ENCODE measurements at places on chromosomes 6 and 20.
A peak's percentile ranks its signal among the peaks of the same experiment; 100 is the strongest.

GRCh38 chr20:3751675-3752385 is 15.7 kb downstream of the ADISSP start:
- DNase-seq: no peak

GRCh38 chr6:154258064-154258757 is 98.4 kb downstream of the IPCEF1 start:
- no peak for DNase-seq

DNA sequence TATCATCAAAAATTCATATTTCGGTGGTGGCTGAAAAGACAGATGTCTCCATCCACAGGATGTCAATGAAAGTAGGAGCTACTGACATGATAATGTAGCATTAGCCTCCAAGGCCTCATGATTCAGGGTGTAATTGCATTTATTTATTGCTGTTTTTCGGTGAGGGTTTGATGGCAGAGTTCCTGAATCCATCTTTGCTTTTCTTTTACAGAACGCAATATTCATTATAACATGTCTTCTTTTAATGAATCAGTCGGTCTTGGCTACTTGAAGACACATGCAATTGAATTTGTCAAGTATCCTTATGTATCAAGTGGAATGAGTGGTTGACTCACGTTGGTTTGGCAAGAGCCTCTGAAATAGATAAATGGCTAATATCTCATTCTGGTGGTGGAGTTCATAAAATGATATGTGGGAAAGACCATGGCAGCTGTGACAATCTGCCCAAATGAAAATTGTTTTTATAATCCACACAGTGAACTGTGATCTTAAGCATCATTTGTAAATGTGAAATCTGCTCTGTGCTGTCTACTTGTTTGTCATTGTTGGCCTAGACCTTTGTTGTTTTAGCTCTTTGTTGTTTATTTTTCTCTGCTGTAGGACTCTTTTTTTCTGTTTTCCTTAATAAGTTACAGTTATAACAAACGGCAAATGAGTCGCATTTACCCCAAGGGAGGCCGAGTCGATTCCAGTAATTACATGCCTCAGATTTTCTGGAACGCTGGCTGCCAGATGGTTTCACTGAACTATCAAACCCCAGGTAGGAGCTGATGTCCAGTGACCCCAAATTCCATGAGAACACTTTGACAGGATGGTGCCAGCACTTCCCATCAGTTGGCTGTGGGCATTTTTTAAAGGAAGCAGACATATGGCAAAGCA is 105.7 kb upstream of the LAMP5 start:
- DNase-seq: peak; percentile 34

GRCh38 chr20:25991051-25991755 is 294.6 kb upstream of the ZNF337 start:
- DNase-seq: no peak

DNA sequence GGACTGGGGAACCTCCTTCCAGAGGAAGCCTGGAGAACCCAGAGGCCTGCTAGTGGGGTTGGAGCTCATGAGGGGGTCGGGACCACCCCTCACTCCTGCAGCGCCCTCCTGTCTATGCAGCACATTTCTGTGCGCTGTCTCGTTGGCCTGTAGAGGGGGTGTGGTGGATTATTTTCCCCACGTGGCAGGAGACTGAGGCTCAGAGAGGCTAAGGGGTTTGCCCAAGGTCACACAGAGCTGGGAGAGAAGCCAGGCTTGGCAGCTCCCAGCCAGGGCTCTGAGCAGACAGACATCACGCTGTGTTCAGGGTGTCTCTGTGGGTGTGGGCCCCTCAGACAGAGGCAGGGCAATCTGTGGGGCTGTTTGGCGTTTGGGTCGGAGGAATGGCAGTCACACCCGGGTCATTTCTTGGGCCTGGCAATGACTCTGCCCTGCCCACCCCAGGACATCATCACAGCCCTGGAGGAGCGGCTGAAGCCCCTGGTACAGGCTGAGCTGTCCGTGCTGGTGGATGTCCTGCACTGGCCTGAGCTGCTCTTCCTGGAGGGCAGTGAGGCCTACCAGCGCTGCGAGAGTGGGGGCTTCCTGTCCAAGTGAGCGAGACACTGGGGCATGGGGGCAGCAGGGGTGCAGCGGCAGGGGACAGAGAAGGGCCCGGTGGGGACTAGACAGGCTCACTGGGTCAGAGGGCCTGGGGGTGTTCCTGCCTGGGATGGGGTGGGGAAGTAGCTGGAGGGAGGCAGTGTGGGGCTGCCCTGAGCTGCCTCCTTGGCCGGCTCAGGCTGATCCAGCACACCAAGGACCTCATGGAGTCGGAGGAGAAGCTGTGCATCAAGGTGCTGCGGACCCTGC is 27.7 kb downstream of the UQCC2 start:
- no peak for DNase-seq

- DNase-seq: no peak
These were observed 28.0 kb upstream of the SYNJ2 start for GRCh38 chr6:157953580-157954091.

GRCh38 chr20:61662226-61662967 is 403.3 kb downstream of the TAF4 start:
- DNase-seq: no peak

GRCh38 chr6:80105972-80106417 is 476 bp upstream of the BCKDHB start:
- no peak for DNase-seq

GRCh38 chr20:35600176-35600992 is 15.2 kb upstream of the SPAG4 start:
- no peak for DNase-seq

DNA sequence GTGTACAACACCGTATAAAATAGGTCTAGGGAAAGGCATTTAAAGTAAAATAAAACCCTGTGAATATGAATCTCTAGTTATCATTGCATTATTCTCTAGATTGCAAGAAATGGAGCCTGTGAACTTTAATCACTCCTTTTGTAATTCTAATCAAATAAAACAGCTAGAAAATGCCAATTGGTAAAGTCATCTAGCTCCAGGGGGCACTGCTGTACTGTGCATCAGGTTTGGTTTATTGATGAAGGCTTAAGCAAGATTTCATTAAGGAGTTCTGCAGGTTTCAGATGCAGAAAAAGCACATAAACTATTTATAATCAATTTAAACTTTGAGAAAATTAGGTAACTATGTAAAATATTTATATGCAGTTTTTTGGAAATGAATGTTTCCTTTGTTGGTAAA is 645.0 kb downstream of the PHF3 start:
- no peak for DNase-seq

GRCh38 chr6:37242429-37243052 is 15.0 kb upstream of the TBC1D22B start:
- DNase-seq: peak; percentile 97

DNA sequence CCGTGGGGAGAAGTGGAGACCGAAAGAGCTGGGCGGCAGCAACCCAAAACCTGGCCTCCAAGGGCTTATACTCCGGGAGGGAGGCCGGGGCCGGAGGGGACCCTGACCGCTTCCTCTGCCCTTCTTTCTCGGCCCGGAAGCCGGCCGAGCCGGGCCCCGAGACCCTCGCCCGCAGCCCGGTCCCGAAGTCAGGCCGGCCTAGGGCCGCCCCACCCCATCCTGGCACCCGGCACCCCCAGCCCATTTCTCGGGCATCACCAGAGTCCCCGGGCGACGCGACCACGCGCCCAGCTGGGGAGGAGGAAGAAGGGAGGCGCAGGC is 572 bp upstream of the ZDHHC14 start:
- no peak for DNase-seq

- DNase-seq: no peak
These were observed 18.5 kb downstream of the GGTLC1 start for GRCh38 chr20:23970049-23970448.

DNA sequence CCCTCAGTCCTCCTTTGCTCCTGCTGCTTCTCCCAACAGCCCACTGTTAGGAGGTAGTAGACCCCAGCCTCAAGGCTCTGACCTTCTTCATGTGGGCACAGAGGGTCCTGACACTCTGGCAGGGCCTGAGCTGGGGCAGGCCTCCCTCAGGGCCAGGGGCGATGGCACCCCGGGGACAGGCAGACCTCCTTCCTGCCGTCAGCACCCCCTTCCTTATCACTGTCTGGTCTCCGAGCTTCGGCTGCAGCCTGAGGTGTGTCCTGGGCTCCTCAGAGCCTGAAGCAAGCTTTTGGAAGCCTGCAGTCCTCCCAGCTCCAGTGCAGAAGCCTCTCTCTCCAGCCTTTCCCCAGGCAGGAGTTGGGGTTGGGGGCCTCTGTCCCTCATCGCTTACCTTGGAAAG is 22.0 kb downstream of the SPDEF start:
- DNase-seq: no peak

GRCh38 chr20:61251529-61252393 is at the start of gene CDH4:
Gene CDH4 (plus strand): TSS chr20:61252261.
- no peak for DNase-seq

GRCh38 chr20:7010527-7010926 is 243.0 kb downstream of the BMP2 start:
- no peak for DNase-seq

DNA sequence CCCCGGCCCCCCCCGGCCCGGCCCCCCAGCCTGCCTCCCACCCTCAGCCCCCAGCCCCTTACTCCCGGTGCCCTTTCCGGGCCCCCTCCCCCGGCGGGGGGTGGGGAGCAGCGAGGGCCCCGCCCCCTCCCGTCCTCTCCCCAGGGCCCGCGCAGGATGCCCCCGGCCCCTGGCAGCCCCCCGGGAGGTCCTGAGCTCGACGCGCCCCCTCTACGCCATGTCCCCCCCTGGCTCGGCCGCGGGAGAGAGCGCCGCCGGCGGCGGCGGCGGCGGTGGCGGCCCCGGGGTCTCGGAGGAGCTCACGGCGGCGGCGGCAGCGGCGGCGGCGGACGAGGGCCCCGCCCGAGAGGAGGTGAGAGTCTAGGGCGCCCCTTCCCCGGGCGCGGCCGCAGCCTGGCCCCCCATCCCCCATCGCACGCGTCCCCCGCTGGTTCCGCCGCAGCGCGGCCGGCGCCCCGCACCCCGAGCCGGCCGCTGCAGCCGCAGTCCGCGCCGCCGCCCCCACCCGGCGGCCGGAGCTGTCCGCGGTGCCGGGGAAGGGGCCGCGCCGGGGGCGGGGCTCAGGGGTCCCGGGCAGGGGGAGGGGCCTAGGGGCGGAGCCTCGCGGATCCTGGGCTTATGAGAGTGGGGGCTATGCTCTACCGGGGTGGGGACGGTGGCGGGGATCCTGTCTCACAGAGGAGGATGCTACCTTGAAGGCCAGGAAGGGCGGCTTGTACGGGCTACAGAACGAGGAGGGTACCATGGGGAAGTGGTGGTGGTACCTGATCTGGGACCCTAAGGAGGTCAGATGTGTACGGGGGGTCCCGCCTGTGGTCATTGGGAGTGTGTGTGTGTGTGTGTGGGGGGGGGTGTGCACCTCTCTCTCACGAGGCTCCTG is 516 bp downstream of the TMEM151B start:
- DNase-seq: no peak

- no peak for DNase-seq
These were observed 4.0 kb downstream of the DCDC2 start for GRCh38 chr6:24353861-24354260.

GRCh38 chr6:13282393-13283069 is 45.8 kb downstream of the TBC1D7 start:
- DNase-seq: no peak

GRCh38 chr6:112851146-112851545 is 504.0 kb downstream of the RFPL4B start:
- DNase-seq: no peak

DNA sequence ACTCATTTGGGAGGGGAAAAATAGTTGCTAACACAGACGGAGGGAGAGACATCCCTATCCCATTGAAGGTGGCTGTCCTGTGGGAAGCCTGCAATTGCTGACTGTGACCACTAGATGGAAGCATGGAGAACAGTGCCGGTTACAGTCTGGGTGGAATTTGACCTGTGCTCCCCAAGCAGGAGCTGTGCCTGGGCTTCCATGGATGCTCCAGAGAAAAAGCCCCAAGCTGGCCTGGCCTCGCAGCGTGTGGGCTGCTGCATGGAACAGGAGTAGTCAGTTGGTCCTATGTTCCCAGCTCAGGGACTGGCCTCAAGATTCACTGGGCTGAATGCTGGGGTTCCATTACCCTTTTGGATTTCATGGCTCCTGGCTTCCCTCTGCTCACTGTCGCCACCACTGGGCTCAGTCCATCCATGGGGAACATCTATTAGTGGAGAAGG is 116.3 kb upstream of the CHD6 start:
- no peak for DNase-seq

- no peak for DNase-seq
These were observed 640.5 kb downstream of the DHX35 start for GRCh38 chr20:39602649-39603048.

- DNase-seq: no peak
These were observed 1.2 kb upstream of the ARFGEF3 start for GRCh38 chr6:138160329-138161087.

GRCh38 chr20:25178563-25179438 is 16.7 kb upstream of the ENTPD6 start:
- peak; percentile 31 for DNase-seq

DNA sequence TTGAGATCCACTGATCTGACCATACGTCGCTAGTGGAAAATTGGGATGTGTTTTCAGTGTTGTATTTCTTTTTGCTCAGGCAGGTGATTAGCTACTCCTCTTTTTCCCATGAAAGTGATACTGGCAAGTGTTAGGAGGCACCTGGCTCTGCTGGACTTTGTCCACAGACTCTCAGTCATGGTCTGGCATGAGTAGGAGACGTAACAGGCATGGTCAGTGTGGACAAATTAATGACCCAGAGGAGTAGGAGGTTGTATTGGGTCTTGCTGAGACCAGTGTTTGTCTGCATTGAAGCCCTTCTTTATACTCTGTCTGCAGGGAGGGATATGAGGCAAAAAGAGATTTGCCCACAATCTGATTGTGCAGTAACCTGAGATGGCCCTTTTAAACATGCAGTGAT is 178.7 kb downstream of the DTNBP1 start:
- DNase-seq: no peak

GRCh38 chr20:956330-956951 is 40.3 kb upstream of the ANGPT4 start:
- DNase-seq: no peak

DNA sequence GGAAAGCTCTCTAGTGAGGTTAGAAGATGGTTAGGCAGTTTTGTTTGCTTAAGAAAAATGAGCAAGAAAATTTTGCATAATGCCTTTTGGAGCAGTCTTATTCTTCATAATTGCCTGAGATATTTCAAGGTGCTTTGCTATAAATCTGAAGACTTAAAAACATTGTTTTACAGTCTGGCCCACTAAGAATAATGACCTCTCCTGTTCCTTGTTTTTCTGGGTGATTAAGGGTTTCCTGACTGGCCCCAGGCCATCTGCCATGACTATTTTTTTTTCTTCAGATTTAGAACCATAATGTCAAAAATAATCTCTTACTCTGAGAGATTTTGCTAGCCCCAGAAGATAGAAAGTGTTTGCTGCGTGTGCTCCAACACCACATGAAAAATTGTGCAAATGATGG is 72.3 kb upstream of the CENPW start:
- DNase-seq: no peak

- no peak for DNase-seq
These were observed 11.7 kb upstream of the FRK start for GRCh38 chr6:116072368-116072767.
